Kasumi-1 (cell line): ENCODE measurements at places on chromosomes 1 and 21.

GRCh38 chr1:152043870-152044269 lies 7.1 kb upstream of the S100A11 start:
- DNase-seq = no peak

- no peak for DNase-seq
Observed at GRCh38 chr1:173267453-173267945, 60.4 kb upstream of the TNFSF4 start.

GRCh38 chr1:39086865-39087409 lies 60.8 kb downstream of the NDUFS5 start:
- no peak for DNase-seq

GRCh38 chr1:234616644-234617043 lies 6.7 kb upstream of the IRF2BP2 start:
- DNase-seq = no peak

- no peak for DNase-seq
Observed at GRCh38 chr1:38452246-38452645, 405.7 kb upstream of the POU3F1 start.

GRCh38 chr1:87950369-87950768 lies 621.7 kb downstream of the LMO4 start:
- DNase-seq = no peak

DNA sequence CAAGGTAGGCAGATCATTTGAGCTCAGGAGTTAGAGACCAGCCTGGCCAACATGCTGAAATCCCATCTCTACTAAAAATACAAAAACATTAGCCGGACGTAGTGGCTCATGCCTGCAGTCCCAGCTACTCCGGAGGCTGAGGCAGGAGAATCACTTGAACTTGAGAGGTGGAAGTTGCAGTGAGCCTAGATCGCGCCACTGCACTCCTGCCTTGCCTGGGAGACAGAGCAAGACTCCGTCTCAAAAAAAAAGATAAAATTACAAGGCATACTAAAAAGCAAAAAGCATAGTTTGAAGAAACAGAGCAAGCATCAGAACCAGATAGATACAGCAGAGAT lies 61.2 kb upstream of the CDC42BPA start:
- no peak for DNase-seq

GRCh38 chr1:119660253-119661083 lies 12.4 kb upstream of the ZNF697 start:
- DNase-seq = no peak

GRCh38 chr1:46659307-46659870 lies 8.8 kb downstream of the ATPAF1 start:
- DNase-seq = no peak

DNA sequence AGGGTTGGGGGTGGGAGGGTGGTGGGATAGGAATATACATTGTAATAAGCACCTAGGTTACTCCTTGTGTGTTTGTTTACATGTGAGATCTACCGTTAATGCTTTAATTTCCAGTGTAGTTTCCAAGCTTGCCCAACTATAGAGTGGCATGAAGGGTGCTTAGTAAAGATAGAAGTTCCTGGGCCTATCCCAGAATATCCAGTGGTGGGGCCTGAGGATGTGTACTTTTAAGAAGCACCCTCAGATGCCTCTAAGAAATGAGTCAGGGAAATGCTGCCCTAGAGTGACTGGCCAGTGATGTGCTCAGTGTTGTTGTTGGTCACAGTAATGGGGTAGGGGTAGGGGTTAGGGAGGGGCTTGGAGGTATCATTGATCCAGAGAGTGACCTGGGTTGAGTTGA lies 141.3 kb downstream of the TSEN15 start:
- no peak for DNase-seq

DNA sequence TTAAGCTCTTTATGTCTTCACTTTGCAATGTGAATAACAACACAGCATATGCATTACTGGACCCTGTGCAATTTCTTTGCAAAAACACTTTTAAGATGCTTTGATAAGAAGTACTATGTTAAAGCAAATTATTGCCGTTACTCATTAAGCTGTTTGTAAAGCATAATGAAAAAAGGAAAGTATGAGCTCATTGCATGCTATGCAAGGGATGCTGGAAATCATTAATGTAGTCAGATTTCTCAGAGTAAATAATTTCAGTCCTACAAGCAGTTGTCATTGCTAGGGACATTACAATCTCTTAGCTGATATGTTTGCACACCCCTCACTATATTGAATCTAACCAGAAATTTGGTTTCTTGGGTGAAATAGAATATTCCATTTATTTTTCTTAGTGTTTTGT lies 982.5 kb upstream of the ADGRL2 start:
- no peak for DNase-seq

GRCh38 chr1:50981741-50982140 lies 11.7 kb downstream of the CDKN2C start:
- no peak for DNase-seq

DNA sequence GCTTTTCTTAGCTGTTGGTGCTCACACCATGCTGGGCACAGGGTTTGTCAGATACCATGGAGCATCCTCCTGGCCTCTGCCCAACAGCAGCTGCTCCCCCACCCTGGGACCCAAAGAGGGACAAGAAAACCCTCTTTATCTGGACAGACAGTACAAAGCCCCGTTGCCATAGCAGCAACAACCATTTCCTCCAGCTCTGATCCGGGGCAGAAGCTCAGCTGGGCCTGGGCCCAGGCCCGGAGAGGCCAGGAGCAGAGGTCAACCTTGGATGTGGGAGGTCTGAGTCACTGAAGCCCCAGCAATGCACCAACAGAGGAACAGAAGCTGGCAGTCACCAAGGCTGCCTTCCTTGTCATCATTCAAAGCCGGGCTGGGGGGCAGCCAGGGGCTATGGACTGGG lies 228.4 kb upstream of the POU3F1 start:
- DNase-seq = no peak

DNA sequence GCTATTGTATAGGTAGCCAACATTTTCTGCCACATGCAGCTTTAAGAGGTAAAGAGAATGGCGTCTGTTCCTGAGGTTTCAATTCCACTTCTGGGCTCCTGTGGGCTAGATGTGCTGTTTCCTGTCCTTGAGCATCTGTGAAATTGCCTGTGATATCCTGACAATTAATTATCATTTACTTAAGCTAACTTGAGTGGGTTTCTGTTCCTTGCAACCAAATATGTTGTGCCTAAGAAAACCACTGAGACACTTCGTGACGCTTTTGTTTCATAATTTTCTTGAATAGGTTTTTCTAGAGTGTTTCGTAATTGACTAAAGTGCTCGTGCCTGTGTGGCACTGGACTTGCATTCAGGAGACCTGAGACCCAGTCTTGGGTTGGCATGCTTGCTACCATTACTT lies 127.3 kb upstream of the POU3F1 start:
- DNase-seq = no peak

DNA sequence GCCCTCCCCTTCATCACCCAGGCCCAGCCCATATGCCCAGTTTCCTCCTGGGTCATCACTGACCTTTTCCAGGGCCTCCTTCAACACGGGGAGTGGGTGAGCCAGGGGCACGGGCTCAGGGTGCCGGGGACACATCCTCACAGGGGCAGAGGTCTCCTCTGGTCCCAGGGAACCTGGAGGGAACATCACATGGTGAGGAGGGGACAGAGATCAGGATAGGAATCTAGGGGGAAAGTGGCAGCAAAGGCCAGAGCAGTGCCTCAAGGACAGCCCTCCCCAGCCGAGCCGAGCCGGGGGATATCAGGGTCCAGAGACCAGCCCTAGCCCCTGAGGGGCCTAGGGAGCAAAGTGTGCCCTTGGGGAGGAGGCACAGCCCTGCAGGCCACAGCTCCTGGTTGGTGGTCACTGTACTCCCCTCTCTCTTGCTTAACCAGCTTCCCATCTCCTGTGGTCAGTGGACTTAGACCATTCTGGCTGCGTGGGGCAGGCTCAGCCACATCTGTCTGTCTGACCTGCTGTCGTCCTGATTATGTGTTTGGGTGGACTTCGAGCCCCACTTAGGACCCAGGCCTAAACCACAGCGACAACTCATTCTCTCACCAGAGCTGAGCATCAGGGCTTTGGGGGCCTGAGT lies 9.5 kb downstream of the LACTBL1 start:
- no peak for DNase-seq

DNA sequence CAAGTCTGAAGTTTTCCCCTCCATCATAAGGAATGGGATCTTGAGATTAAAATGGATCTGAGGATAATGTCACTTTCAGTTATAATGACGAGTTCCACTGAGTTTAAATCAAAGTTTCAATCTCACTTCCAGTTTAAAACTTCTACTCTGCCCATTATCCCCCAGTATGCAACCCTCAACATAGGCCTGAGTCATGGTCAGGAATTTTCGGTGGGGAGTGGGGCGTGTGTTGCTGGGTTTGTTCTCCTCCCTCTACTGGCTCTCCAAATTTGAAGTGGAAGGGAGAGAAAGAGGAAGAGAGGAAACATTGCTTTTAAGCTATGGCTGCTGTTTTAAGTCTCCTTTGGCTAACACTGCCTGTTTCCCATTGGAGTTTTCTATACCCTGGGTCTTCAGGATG lies 152.9 kb downstream of the TM2D1 start:
- DNase-seq = no peak

DNA sequence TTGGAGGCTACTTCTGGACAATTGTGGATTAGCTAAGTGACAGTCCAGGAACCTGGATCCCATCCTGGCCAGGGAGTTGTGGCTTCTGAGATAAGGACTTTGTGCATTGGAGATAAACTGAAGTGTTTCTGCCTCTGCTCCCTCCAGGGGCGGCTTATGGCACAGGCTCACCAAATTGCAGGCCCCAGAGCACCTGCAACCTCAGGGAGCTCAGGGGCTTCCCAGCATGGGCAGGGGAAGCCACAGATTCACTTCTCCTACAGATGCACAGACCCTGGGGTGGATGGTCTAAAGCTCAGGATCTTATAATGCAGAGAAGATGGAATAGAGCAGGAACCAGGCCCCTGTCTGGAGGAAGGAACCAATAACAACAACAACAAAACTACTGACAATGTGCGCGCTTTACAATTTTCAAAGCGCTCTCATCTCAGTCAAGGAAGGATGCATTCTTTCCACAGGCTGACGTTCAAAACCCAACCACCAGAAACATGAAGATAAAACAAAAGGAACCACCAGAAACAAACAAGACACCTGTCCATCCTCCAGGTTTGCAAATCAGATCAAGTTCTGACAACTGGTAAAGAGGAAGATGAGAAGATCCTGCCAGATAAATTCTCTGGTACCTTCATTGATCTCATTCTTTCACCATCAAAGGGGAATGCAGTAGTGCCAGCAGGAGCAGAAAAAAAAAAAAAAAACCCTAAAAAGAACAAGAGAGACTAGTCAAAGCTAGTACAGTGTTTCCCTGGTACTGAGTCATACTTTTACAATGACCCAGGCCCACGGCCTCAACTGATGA lies 121.0 kb upstream of the IRF2BP2 start:
- no peak for DNase-seq

- DNase-seq = peak; percentile 45
Observed at GRCh38 chr21:32364796-32365195, 28.0 kb downstream of the URB1 start.

GRCh38 chr1:161192476-161193465 lies 6.1 kb downstream of the ADAMTS4 start:
- DNase-seq = peak; percentile 93

DNA sequence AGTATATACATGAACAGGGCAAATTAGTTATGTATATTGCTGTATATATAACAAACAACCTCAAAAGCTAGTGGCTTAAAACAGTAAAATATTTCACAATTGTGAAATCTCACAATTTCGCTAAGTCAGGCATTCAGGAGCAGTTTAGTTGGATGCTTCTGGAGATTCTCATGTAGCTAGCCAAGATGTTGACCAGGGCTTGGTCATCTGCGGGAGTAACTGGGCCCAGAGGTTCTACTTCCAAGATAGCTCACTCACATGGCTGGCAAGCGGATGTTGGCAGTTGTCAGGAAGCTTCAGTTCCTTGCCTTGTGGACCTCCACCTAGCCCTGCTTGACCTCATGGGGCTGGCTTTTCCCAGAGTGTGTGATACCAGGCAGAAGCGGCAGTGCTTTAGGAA lies 95.6 kb downstream of the TTC3 start:
- no peak for DNase-seq

DNA sequence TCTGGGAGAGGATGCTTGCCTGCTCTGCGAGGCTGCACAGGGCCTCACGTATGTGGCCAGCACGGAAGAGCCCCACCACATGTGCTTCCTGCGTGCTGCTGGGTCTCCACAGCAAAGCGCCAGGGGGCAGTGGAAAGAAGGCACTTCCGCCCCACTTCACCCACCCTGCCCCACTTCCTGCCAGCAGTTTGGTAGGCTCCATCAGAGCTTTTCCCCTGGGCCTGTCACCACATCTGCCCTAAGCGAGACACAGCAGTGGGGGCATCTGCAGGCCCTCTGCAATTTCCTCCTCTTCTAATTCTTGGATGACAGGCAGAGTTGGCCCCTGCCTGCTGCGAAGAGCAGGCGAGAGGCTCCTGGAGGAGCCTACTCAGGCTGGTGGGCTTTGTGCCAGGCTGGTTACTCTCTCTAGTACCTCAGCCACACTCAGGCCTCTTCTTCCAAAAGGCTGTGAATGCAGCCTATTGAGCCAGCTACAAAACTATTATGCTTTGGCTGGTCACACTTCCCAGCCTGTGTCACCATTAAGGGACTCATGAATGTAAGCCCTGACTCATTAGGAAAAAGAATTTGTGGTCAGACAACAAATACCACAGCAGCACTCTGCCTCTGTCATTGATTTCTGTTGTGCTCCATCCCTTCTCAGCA lies 25.0 kb downstream of the CD244 start:
- DNase-seq = peak; percentile 97

DNA sequence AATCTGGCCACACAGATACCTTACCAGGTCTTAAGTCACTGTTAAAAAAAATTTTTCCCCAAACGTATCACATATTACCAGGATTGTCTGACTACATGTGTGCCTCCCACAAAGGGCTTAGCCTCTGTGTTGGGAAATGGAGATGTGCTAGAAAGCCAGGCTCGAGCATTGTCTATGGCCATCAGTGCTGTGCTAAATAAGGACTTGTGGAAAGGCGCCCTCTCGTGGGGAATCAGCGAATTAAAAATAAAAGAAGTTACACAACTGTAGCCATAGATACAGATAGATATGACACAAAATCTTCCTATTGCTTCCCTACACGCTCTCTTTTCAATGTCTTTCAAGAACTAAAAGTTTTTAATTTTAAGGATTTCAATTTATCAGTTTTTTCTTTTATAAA lies 47.5 kb upstream of the CRNN start:
- DNase-seq = peak; percentile 80

GRCh38 chr1:164477343-164477742 lies 81.6 kb upstream of the PBX1 start:
- DNase-seq = no peak

DNA sequence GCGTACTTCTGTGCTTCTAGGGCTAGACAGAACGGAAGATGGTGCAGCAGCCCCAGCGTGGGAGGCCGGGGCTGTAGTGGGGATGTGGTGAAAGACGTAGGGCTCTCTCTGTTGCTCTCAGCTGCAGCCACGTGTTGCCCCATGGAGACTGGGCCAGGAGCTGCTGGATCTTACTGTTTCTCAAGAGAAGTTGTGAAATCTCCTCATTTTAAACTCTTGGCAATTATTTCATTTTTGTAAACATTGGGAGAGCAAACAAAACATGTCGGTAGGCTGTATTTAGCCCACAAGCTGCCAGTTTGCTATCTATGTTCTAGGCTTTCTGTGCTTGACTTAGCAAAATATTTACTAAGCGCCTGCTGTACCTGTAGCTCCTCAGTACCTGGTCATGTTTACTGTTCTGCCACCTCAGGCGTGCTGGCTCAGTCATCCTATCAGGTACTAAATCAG lies 15.9 kb upstream of the ELOA start:
- peak; percentile 93 for DNase-seq

- no peak for DNase-seq
Observed at GRCh38 chr1:181172082-181172481, 83.6 kb downstream of the IER5 start.

- no peak for DNase-seq
Observed at GRCh38 chr1:51551848-51552296, 32.8 kb upstream of the EPS15 start.

GRCh38 chr1:39331647-39332046 lies 127.2 kb downstream of the MACF1 start:
- no peak for DNase-seq
